ENCODE measurements at places on chromosomes 13 and 19.

GRCh38 chr19:53002479-53002878, 11.2 kb upstream of the ERVV-1 start:
- no peak for DNase-seq

GRCh38 chr13:75023609-75024008, 458.4 kb downstream of the TBC1D4 start:
- no peak for DNase-seq

DNA sequence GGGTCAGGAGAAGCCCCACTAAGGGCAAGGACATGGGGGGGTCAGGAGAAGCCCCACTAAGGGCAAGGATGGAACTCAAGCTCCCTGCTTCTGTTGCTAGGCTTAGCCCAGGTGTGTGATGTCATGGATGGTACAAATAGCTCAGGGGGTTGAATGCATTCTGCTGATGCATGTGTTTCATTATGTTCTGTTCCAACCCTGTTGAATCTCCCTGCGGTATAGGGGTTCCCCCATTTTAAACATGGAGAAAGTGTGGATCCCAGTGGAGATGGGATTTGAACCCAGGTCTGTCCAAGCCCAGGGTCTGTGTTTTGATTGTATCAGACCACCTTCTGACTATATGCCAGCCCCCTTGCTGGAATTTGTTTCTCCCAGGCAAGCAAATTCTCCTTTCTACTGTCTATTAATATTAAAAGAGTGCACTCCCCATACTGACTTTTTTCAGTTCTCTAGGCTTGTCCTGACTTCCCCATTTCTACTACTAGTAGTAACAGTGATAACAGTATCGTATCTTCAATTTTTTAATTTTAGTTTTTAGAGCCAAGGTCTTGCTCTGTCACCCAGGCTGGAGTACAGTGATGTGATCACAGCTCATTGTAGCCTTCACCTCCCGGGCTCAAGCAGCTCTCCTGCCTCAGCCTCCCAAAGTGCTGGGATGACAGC, 6.7 kb downstream of the ZNF865 start:
- no peak for DNase-seq

DNA sequence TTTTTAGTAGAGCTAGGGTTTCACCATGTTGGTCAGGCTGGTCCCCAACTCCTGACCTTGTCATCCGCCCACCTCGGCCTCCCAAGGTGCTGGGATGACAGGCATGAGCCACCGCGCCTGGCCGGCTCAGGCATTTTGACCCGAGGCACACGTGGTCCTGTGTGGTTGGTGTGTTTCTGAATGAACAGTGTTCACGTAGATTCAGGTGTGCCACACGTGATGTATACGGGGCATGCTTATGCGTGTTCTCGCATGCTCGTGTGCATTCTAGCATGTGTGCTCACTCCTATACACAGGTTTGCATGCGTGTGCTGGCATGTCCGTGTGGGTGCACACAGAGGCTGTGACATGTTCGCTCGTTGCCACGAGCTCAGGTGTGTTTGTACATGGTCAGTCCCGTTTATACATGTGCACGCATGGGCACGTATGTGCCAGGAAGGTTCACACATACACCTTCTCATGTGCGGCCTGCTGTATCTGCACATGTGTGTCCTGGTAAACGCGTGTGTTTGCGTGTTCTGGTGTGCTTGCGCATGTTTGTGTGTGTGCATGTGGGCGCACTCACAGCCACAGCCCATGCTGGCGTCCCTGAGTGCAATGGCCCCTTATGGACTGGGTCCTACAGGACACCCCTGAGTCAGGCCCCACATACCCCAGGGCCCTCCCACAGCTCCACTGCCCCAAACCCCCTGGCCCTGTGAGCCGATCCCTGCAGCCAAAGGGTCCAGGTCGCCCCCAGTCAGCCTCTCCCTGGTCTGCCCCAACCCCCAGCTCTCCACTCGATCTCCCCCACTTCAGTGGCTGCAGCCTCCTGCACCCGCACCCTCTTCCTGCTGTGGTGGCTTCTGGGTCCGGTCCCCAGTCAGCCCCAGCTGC, 20.6 kb upstream of the TCF3 start:
- no peak for DNase-seq

DNA sequence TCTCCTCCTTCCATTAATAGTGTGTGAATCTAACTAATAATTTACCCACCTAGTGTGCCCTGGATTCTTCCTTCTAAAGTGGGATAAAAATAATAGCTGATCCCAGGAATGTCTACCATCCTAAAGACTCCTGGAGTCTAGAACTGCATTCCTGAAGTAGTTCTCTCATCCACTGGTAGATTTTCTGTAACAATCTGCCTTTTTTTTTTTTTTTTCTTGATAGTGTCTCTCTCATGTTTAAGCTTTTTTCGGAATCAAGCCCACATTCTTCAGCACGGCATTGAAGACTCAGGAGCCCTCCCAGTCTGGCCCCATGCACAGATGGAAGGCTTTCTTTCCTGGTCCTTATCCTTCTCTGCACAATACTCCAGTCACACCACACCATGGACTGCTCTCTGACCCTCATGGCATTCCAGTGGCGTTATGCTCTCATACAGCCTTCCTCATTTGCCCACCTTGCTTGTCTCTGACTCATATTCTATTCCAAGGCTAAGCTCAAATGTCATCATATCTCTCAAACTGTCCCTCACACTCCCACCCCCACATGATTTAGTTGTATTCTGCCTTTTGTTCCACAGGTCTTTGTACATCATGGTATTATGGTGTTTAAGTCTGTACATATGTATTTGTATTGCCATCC, 68.7 kb upstream of the FRY start:
- no peak for DNase-seq

DNA sequence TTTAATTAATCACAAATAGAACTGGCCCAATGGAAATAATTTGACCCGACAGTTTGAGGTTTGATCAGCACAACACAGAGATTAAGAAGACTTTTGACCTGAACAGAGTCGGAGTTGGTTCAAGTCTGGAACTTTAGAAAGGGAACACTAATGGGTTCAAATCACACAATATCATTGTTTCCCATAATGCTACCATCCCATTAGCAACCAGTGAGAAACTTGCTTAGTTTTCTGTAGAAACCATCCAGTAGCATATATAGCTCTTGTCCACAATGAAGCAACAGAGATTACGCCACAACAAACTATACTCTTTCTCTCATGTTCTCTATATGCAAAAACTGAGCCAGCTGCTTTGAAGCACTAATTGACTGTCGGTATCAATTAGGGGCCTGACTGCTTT, 376.9 kb upstream of the SPRY2 start:
- no peak for DNase-seq

- no peak for DNase-seq
Measured at GRCh38 chr19:10718205-10719196, 622 bp downstream of the DNM2 start.

- no peak for DNase-seq
Measured at GRCh38 chr19:51075998-51076397, 6.7 kb downstream of the KLK14 start.

DNA sequence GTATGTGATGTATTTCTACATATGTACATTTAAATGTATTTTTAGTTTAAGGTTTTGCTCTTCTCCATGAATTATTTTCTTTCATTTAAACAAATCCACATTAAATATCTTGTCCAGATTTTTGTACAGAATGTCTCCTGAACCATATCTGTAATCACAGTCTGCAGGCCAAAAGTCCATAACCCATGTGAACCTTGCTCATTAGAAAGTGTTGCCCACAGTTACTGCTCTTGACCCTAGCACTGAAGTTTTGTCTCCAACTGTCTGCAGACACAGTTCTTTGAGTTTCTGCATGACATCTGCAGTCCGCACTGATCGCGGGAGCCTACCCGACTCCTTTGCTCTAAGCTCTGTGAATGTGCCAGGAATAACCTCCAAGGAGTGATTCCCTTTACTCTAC, 626.2 kb upstream of the SLC10A2 start:
- no peak for DNase-seq

GRCh38 chr19:37920591-37921450, 13.8 kb downstream of the SIPA1L3 start:
- no peak for DNase-seq

- peak; percentile 73 for DNase-seq
Measured at GRCh38 chr19:3987619-3988371, 2.5 kb upstream of the EEF2 start.

DNA sequence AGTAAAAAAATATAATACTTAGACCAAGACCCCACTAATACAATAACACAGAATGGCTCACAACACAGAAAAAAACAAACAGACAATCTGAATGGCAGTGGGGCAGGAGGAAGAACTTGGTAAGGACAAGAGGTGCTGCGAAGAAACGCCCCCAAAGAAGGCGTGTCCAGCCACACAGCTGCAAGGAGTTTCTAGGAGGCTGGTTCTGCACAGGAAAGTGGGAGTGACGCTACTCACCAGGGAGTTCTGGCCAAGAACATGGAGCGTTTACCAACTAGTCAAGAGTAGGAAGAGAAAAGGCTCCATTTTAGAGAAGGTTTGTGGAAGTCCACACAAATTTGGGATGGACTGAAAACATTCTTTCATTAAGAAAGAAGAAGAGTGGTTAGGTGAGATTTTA, 95.3 kb upstream of the SLC15A1 start:
- no peak for DNase-seq

DNA sequence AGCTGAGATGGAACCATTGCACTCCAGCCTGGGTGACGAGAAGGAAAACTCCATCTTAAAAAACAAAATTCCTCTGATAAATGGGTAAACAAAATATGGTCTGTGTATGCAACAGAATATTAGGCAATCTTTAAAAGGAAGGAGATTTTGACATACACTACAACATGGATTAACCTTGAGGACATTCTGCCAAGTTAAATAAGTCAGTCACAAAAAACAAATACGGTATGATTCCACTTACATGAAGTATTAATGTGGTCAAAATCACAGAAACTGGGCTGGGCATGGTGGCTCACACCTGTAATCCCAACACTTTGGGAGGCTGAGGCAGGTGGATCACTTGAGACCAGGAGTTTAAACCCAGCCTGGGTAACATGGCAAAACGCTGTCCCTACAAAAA, 3.0 kb upstream of the ZNF444 start:
- DNase-seq, result no peak

- DNase-seq, result no peak
Measured at GRCh38 chr13:75425216-75426009, 56.6 kb downstream of the TBC1D4 start.

DNA sequence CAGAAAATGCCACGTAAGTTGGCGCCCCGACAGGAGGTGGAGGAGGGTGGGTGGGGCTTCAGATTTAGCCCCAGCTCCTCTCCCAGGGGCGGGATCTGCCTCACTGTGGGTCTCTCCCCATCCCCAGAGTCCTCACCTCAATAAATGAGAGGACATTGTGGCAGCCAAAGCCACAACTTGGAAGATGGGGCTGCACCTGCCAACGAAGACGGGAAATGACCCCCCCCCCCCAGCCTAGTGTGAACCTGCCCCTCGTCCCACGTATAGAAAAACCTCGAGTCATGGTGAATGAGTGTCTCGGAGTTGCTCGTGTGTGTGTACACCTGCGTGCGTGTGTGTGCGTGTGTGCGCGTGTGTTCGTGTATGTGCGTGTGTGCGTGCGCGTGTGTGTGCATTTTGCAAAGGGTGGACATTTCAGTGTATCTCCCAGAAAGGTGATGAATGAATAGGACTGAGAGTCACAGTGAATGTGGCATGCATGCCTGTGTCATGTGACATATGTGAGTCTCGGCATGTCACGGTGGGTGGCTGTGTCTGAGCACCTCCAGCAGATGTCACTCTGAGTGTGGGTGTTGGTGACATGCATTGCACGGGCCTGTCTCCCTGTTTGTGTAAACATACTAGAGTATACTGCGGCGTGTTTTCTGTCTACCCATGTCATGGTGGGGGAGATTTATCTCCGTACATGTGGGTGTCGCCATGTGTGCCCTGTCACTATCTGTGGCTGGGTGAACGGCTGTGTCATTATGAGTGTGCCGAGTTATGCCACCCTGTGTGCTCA, 1.5 kb upstream of the TRAPPC5 start:
- DNase-seq, result peak; percentile 39

GRCh38 chr13:24688111-24688510, 7.9 kb downstream of the ATP12A start:
- no peak for DNase-seq

DNA sequence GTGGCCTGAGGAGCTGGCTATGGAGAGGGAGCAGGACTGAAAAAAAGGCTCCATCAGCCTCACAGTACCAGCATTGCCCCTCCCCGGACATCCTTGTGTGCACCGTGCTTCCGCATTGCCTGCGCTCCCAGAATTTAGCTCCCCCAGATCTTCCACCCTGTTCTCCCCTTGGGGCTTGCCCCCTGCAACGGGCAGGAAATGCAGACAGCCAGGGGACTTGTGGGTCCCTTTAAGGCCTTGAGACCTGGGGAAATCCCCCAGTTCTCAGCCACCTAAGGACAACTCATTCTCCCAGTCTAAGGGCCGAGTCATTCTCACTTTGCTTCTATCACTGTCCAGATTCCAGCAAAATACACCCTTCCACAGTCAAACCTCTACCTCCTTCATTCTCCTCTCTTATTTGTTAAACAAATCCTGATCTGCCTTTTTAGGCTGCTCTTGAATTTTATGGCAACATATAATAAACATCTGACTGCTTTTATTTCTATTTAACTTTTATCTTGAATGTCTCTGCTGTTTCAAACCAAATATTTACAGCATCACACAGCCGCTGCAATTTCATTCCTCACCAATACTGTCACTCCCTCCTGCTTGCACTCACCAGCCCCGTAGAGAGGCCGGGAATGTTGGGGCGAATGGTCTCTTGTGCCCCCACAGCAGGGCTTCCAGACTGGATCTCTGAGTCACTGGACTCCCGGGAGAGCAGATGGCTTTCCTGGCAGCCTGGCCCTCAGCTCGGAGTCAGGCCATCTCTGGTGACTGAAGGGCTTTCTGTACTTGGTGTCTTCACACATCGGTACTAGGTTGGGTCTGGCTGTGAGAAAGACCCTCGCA, 221.9 kb downstream of the TSHZ3 start:
- DNase-seq, result no peak

DNA sequence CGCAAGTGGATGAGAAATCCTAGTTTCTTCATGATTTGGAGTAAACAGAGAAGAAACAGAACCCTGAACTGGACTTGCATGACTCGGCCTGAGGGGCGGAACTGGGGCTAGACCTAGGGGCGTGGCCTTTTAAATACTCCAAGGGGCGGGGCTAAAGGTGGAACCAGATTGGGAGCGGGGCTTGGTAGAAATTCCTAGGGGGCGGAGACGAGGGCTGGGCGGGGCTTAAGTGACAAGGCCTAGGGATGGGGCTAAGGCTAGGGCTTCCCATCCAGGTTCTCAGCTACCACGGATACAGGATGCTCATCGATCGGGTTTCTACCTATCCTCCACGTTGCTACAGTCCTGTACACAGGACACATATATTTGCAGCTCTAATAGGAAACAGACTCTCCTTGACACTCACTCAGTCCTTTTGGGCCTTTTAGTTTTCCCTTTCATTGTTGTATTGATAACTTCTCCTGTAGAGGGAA, 372 bp upstream of the ZNF699 start:
- DNase-seq, result no peak

GRCh38 chr19:16336571-16336970, 11.9 kb downstream of the KLF2 start:
- DNase-seq, result no peak

- peak; percentile 72 for DNase-seq
Measured at GRCh38 chr13:33678906-33679657, 138.9 kb upstream of the RFC3 start.

GRCh38 chr13:44051405-44051804, 171.7 kb downstream of the LACC1 start:
- DNase-seq, result no peak

GRCh38 chr13:101751488-101751887, 299.0 kb downstream of the ITGBL1 start:
- DNase-seq, result no peak

Data from stimulated activated CD4-positive, alpha-beta T cell treated with anti-CD3 and anti-CD28 coated beads, Interleukin-12 subunit alpha, Interleukin-12 subunit beta, amount 100 ng/mL, for 24 hours (primary cell).